ENCODE measurements at places on chromosomes 6 and 20.

DNA sequence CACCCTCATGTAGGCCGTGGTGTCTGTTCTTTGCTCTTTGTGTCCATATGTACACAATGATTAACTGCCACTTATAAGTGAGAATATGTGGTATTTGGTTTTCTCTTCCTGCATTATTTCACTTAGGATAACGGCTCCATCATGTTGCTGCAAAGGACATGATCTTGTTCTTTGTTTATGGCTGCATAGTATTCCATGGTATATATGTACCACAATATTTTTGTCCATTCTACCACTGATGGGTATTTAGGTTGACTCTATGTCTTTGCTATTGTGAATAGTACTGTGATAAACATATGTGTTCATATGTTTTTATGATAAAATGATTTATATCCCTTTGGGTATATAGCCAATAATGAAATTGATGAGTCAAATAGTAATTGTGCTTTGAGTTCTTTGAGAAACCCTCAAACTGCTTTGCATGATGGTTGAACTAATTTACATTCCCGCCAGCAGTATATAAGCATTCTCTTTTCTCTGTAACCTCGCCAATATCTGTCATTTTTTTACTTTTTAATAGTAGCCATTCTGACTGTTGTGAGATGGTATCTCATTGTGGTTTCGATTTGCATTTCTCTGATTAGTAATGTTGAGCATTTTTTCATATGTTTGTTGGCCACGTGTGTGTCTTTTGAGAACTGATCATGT, 174.4 kb upstream of the NT5E start:
- DNase-seq: no peak

DNA sequence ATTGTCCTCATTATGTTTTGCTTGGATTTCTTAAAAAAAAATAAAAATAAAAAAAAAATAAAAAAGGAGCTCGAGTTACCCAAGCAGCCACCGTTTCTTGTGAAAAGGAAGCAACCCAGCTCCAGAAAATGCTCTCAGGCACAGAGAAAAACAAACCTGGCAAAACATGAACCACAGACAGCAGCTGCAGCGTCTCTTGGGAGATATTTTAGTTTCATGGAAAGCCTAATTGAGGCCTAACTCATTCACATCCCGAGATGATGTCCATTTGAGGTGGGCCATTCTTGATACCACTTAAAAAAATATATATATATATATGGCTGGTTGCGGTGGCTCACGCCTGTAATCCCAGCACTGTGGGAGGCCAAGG, 13.7 kb upstream of the MRAP2 start:
- no peak for DNase-seq

GRCh38 chr20:41316051-41316450, 1.5 kb downstream of the ZHX3 start:
- no peak for DNase-seq

GRCh38 chr6:138377844-138378243, at the start of gene SMIM28:
Gene SMIM28, plus strand, starts transcription at chr6:138377905. Its CDS starts 168 bp downstream, at chr6:138378073.
- DNase-seq: no peak

DNA sequence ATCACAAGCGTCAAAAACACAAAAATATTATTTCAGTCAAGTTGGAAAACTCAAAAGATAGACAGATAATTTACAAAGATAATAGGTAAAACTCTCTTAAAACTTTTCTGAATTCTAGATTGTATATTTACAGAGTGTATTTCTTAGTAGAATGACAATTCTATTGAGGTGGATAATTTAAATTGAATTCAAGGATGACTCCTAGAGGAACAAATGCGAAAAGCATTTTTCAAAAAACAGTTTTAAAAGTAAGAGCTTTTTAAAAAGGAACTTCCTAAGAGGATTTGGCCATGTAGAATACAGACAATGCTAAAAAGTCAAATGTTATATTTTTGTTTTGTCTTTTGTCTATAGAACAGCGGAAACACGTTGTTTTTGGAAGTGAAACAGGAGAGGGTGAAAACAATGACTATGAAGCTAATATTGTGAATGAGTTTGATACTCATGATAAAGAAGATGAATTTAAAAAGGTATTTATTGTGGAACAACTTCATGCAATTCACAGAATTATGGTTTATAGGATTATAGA, 90.1 kb downstream of the DNAH8 start:
- no peak for DNase-seq

- no peak for DNase-seq
Measured at GRCh38 chr6:30542915-30543314, 13.4 kb downstream of the GNL1 start.

GRCh38 chr6:30891816-30892538, 7.7 kb downstream of the DDR1 start:
- DNase-seq: no peak

GRCh38 chr6:30703011-30703410, 12.2 kb upstream of the NRM start:
- DNase-seq: no peak

- no peak for DNase-seq
Measured at GRCh38 chr6:53327017-53327395, 21.7 kb downstream of the ELOVL5 start.

DNA sequence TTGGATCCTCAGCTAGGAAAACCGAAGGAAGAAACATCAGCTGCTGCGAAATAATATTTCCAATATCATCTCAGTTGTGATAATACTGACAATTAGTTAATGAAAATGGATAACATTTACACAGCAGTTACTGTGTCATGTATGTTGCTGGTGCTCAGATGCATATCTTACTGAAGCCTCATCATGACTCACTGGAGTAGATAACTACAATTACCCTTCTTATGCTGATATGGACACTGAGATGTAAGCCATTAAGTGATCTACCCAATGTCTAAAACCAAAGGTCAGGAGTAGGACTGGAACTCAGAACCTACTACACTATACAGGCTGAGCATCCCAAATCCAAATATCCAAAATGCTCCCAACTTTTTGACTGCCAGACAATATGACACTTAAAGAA, 54.7 kb upstream of the LYRM2 start:
- DNase-seq: no peak

DNA sequence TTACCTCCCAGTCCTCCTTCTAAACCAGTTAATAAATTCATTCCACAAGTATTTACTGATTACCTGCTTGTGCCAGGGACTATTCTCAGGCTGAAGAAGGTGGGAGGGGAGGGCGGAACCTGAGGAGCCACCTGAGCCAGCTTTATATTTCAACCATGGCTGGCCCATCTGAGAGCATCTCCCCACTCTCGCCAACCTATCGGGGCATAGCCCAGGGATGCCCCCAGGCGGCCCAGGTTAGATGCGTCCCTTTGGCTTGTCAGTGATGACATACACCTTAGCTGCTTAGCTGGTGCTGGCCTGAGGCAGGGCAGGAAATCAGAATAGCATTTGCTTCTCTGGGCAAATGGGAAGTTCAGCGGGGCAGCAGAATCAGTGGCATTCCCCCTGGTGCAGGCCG, 4.9 kb upstream of the AAR2 start:
- no peak for DNase-seq

GRCh38 chr20:46610145-46610544, 41.1 kb downstream of the SLC13A3 start:
- no peak for DNase-seq

- DNase-seq: no peak
Measured at GRCh38 chr20:6714279-6714711, 53.2 kb upstream of the BMP2 start.

DNA sequence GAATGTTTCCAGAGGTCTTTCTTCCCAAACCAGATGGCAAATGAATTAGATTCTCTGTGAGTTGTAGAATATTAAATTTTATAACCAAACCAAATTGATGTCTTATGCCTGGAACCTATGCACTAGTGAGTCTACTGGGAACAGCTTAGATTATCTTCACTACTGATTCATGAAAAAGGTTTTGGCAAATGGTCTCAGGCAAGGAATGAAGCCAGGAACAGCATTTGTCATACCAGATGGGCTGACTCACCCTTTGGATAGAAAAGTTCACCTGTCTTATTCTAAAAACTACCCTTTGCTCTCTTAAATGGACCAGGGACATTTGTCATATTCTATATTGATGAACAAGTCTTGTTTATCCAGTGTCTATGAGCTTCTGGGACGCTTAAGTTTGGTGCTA, 135.4 kb upstream of the ECI2 start:
- no peak for DNase-seq

GRCh38 chr6:90080876-90081481, 186.7 kb downstream of the GJA10 start:
- DNase-seq: no peak

GRCh38 chr20:19510611-19511010, 247.4 kb upstream of the RIN2 start:
- no peak for DNase-seq

- no peak for DNase-seq
Measured at GRCh38 chr20:13778827-13779226, 5.9 kb downstream of the ESF1 start.
